ENCODE measurements at places on chromosomes 6 and 20.

GRCh38 chr6:170292407-170293158 is 1.7 kb upstream of the DLL1 start:
- DNase-seq = peak; percentile 44

DNA sequence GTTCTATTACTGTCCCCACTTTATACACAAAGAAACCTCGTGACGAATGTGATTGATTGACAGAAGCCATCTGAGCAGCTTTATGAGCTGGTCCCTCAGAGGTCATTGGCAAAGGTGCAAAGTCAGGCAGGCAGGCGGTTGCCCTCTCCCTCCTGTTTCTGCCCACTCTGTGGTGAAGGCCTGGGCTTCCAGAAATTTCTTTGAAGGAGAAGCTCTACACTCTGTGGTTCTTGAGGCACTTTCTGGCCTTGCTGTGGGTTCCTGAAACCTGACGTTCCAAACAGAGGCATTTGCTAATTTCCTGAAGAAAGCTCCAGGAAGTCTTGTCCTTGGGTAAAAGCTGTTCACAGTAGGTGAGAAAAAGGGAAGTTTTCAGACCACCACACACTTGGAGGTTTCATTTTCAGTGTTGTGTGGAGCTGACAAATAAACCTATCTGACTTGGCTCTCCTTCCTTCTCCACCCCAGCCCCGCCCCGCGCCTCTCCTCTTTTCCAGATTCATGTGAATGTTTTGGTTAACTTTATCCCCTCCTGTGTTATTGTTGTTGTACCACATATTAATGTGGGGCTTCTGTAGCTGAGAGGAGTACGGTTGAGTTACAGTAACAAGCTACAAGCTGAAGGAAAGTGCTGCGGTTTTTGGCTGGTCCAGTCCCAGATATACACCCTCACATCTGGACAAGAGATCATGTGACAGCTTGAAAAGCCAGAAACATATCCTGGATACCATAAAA is 274.1 kb downstream of the CLIC5 start:
- DNase-seq = no peak

- DNase-seq = no peak
Measured at GRCh38 chr20:4141291-4142240, 126.2 kb upstream of the RNF24 start.

GRCh38 chr20:6919792-6920468 is 152.4 kb downstream of the BMP2 start:
- peak; percentile 30 for DNase-seq

GRCh38 chr6:24649691-24650090 is 3.7 kb upstream of the KIAA0319 start:
- DNase-seq = no peak

- DNase-seq = no peak
Measured at GRCh38 chr6:7732228-7732627, 6.3 kb downstream of the BMP6 start.

DNA sequence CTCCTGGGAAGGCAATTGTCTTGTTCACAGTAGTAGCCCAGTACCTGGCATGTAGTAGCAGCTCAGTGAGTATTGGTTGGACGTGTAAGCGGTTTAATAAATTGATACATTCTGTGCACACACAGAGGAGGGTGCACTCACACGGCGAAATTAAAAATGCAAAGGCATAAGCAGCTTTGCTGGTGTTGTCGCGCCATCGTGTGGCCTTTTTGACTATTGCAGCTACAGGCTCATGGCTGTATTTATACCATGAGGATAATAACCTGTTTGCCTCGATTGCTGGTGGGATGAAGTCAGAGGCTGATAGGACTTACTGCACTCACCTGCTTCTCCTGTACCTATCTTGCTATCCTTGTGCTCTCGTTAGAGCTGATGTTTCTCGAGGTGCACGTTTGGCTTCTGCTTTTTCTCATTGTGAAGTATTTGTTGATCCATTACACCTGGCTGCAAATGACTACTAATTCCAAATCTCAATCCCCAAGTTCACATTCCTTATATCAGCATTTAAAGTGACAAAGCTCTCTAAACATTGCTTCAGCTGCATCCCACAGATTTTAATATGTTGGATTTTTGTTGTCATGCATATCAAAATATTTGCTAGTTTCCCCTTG is 61.5 kb downstream of the TBXT start:
- peak; percentile 10 for DNase-seq

- no peak for DNase-seq
Measured at GRCh38 chr6:53734473-53735299, 60.1 kb upstream of the LRRC1 start.

DNA sequence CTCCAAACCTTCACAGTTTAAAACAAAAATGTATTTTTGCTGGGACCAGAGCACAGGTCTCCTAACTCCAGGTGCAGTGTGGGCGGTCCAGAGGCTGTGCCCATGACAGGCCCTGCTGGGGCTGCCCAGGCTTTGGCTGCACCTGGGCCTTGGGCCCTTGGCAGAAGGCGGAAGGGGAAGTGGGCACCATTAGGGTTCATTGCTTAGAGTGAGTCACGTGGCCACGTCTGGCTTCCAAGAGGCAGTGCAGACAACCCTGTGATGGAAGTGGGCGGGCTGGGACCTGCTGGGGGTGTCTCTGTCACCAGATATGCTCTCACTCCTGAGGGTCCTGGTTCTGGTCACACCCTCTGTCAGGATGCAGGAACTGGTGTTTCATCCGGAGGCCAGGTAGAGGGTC is 302.2 kb downstream of the QKI start:
- no peak for DNase-seq

DNA sequence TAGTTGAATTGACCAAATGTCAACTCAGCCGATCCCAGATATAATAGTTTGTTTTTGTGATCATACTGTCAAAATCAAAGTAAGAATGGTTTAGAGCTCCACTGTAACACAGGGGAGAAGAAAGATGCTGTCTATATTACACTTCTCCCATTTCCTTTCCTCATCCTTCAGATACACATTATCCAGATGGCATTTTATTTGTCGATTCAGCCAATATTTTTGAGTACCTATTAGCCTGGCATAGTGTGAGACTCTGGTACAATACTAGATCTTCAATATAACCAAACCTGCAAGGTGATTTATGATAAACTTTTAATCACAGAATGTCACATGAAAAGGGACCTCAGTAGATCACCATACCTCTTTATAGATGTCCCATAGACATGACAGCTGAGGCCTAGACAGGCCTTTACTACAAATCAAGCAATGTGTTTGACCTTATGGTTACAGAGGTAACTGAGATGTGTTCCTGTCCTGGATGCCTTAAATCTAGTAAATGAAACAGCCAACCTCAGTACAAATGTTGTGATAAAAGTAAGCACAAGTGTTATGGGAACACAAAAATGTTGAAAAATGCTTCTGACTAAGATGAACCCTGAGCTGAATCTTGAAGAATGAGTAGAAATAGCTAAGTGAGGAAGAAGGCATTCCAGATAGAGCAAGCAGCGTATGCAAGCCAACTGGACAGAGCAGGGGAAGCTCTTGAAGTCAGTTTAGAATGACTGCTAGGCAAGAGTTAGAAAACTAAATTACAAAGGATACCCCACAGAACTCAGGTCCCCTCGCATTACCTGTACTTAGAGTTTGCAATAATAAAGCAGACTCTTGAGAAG is 1.9 kb downstream of the FBXO9 start:
- DNase-seq = no peak

- DNase-seq = no peak
Measured at GRCh38 chr6:40754461-40755045, 167.4 kb upstream of the LRFN2 start.

- DNase-seq = no peak
Measured at GRCh38 chr6:14693301-14694192, 552.3 kb upstream of the JARID2 start.

- DNase-seq = peak; percentile 33
Measured at GRCh38 chr6:11094411-11094851, 797 bp downstream of the SMIM13 start.

DNA sequence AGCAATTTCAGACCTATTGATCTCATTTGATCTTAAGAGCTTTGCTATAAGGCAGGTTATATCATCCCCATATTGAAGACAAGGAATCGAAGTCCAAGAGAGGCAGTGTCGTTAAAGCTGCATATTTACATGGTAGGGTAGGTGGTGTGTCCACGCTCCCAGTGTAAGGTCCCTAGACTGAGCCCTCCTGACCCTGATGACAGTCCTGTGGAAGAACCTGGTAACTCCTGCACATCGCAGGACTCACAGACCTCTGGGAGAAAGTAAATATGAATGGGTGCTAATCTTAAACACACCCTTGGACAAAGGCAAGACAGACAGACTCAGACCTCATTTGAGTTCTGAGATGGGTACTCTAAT is 602 bp upstream of the HLA-DPB1 start:
- DNase-seq = no peak

GRCh38 chr20:14378326-14378725 is 40.9 kb upstream of the FLRT3 start:
- no peak for DNase-seq

DNA sequence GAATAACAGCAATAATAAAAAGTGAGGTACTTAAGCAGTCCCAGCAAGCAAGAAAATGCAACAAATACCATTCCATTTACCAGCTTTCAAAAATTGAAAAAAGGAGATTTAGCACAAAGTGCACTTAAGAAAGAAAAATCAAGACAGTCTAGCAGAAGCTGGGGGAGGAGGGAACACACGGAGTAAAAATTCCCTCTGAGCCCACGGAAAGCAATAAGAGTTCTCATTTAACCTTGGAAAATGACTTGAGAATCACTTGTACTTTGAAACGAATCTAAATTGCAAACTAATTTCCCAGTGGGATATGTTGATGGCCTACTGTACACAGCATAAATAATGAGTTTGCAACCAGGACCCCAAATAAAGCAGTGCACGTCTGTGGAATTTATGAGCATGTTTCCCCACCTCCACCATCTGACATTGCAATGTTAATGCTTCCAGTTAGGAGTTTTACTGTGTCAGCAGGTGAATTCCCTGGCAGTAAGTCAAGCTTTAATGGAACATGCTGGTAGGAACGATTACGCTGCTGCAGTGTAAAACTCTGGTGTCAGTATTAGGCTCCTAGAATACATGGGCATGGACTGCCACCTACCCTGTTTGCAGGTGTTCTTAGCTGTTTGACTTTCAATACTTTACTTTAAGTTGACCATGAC is 386.8 kb downstream of the HDGFL1 start:
- peak; percentile 55 for DNase-seq

DNA sequence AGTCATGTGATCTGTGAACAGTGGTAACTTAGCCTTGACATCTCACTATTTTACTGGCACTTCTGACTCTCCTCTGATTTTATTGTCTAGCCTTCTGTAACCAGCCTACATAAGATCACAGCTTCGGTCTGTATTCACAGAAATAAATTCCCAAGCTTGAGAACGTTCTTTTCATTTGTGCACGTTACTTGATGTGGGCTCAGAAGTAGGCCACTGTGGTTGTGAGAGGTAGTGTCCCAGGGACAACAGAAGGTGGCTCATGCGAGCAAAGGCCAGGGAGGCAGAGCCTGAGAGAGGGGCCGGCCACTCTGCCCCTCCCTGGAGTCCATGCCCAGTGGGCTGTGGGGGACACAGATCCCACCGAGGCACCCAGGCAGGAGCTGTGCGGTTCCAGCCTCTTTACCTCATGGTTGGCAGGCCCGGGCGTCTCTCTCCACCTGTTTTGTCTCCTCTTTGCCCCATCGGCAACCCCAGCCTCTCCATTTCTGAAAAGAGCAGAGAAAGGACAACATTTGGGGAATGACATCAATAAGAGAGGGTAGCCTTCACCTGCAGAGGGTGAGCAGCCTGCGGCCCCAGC is 207.5 kb upstream of the CST7 start:
- no peak for DNase-seq

DNA sequence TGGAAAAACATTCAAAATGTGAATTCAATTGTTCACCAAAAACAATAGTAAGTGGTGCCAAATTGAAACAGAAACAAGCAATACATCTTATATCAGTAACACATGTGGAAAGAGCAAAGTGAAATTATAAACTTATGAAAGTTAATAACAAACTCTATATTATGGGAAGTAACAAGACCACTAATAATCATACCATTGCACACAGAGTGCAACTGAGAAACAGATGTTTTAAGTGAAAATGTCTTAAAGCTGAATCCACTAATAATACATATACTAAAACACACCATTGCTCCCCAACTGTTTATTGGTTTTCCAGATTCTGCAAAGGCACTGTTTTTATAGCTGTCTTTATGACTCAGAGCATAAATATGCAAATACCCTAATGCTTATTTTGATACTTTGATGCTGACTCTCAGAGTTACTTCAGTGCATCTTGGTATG is 292.3 kb downstream of the RFPL4B start:
- DNase-seq = no peak

GRCh38 chr6:20665290-20665689 is 131.0 kb downstream of the CDKAL1 start:
- no peak for DNase-seq

GRCh38 chr20:33561692-33562601 is 72.1 kb downstream of the CBFA2T2 start:
- DNase-seq = peak; percentile 98

DNA sequence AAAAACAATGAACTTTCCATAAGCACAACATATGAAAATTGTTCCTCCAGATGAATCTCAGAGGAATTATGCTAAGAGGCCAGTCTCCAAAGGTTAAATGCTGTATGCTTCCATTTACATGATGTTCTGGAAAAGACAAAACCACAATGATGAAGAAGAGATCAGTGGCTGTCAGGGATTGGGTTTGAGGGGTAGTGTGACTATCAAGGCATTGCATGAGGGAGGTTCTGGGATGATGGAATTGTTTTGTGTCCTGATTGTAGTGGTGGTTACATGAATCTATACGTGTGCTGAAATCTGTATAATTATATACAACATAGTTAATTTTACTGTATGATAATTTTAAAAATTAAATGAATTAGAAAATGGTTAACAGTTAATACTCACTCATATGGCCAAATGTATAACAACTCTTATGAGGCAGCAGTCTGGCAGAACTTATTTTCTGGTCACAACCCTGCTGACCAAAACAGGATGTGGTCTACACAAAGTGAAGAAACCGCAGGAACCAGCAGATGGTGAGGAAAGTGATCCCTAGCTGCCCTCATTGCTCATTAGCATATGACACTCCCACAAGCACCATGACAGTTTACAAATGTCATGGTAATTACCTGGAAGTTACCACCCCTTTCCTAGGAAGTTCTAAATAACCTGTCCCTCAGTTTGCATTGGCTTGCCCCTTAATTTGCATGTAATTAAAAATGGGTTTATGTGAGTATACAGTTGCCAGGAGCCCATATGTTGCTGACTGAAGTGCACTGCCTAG is 31.9 kb downstream of the NSFL1C start:
- peak; percentile 34 for DNase-seq

- no peak for DNase-seq
Measured at GRCh38 chr20:16587066-16587465, 13.8 kb upstream of the KIF16B start.

DNA sequence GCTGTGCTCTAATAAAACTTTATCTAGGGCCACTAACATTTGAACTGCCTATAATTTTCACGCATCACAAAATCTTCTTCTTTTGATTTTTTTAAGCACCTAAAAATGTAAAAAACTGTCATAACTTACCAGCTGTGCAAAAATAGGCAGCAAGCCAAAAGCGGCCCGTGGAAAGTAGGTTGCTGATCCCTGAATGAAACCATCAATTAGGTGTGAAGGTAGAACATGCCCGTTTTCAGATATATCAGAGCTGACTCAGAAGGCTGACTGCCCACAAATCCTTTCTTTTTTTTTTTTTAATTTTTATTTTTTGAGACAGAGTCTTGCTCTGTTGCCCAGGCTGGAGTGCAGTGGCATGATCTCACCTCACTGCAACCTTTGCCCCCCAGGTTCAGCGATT is 4.9 kb upstream of the IPCEF1 start:
- no peak for DNase-seq

- DNase-seq = peak; percentile 85
Measured at GRCh38 chr6:79421707-79422484, 115.3 kb downstream of the LCA5 start.

- no peak for DNase-seq
Measured at GRCh38 chr6:42118162-42119001, 24.0 kb downstream of the C6orf132 start.

All from COR-L47 (cell line).